ENCODE measurements at places on chromosomes 1 and 21.

GRCh38 chr21:42021371-42022090 is 11.4 kb upstream of the ZBTB21 start:
- DNase-seq, result no peak

DNA sequence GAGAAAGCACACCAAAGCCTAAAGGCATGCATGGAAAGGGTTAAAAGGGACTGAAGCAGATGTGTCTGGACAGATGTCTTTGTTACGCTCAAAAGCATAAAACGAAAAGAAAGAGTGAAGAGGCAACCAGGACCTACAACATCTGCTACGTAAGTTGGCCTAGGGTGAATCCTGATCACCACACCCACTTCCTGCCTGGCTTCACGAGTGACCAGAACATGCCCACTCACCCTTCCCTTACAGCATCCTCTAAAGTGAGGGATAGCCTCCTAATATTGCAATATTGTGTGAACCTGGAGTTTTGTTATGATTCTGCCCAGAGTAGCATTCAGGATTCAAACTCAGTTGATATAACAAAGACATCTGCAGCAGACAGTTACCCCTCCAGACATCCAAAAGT is 10.6 kb upstream of the OLIG2 start:
- DNase-seq, result no peak

DNA sequence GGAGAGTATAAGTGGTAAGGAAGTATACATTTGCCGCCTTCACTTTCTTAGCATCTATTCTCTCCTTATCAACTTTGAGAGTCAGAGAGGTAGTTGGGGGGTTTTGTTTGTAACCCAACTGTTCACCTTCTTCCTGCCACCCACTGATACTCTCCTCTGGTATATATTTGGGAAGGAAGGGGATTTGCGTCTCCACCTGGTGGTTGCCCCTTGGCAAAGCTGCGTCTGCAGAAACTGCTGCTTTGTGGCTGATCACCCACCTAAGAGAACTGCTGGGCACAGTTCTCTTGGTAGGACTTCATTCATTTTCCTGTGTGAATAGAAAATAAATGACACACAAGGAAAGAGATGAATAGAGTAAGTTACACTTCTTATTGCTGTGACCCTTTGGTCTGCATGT is 87.0 kb downstream of the SYT14 start:
- DNase-seq, result no peak

- DNase-seq, result no peak
Observed at GRCh38 chr1:245225322-245226202, 70.8 kb downstream of the KIF26B start.

DNA sequence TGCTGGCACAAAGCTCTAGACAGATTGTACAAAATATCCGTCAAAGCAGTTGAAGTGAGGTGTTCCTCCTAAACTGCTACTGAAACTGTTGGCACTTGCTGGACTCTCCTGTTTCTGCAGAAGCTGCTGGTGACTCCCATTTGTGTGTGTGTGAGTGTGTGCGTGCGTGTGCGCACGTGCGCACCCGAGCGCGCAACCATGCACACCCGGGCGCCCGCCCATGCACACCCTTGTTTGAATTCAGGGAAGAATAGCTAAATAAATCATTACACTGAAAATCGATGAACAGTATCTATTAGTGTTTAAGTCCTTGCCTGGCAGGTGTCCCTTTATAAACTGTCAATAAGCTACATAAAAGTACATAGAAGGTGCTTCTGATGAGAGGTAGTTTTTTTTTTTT is 156.4 kb upstream of the B3GALT2 start:
- no peak for DNase-seq

DNA sequence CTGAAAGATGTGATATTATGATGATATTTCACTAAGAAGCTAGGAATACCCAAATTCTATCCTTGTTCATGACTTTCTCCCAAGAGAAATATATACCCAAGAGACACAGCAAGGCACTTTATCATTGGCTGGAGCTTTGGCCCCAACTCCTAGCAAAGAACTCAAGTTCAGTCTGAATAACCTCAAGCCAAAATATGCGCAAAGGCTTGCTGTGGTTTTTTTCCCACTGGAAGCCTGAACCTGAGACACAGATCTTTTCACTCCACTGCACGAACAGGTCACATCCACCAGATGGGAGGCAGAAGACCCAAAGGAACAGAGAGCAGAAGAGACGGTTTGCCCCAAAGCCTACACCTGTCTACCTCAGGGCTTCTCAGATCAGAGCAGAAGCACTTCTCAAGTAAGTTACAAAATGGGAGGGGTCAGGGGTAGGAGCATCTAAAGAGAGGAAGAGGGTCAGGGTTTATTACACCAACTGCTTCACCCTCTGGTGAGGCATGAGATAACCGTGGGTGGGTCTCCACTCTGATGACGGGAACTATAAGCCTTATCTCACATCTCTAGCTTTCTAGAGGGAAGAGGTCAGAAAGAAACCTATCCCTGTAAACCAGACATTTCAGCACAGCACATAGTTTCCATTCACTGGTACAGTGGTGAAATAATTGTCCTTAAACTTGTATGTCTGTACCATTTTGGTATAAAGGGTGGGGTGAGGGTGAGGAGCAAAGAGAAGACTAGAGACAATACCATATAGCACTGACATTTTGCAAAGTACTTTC is 17.1 kb upstream of the CDC42BPA start:
- DNase-seq, result no peak

- no peak for DNase-seq
Observed at GRCh38 chr1:22218618-22219250, 75.8 kb upstream of the WNT4 start.

DNA sequence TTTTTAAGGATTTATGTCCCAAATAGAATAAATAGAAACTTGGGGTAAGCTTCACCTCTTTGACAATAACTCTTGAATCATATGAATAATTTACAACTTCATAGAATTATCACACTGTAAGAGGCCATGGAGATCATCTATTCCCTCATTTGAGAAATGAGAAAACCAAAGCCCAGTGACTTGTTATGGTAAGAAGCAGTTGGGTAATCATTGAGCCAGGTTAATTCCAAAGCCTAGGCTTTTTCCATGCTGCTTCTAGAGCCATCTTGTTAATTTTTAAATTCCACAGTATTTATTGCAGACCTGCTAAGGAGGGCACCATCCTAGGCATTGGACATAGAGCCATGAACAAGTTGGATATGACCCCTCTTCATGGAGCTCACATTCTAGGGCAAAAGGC is 160.5 kb downstream of the CDC7 start:
- no peak for DNase-seq

GRCh38 chr1:118751166-118751565 is 237.0 kb downstream of the TBX15 start:
- no peak for DNase-seq

DNA sequence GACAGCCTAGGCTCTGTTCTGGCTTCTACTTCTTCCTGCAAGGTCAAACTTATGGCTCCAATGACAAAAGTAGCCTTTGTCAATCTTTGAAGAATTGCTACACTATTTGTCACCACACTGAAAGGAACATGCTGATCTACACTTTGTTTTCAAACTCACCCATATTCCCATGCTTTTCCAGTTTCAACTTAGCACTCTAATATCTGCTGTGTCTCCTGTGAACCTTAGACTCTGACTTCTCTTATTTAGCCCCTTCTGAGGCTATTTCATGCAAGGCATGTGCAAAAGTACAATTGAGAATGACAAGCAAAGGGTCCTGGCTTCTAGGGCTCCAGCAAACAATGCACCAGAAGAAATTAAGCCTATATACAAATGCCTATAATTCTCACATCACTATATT is 374.9 kb downstream of the VAV3 start:
- no peak for DNase-seq

DNA sequence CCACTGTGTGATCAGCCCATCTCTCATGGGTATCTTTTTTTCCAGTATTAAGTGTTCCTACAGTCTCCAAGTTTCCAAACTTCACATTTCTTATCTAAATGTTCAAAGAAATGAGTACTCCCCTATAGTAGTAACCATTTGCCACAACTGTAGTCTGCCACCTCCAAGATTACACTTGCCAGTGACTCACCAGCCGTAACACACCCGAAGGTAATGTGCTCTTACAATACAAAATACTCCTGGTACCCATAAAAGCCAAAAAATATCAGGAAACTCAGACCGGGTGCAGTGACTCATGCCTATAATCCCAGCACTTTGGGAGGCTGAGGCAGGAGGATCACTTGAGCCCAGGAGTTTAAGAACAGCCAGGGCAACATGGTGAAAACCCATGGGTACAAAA is 20.5 kb upstream of the ZNF496 start:
- no peak for DNase-seq
